ENCODE measurements at places on chromosomes 4 and X. TPM values are rescaled to one million over a fixed set of nuclear protein-coding genes. Genes with fewer than 3 reads are reported as not detected.
A peak's percentile ranks its signal among the peaks of the same experiment; 100 is the strongest.

Gene HMX1
- total RNA-seq, result 7.5 TPM

DNA sequence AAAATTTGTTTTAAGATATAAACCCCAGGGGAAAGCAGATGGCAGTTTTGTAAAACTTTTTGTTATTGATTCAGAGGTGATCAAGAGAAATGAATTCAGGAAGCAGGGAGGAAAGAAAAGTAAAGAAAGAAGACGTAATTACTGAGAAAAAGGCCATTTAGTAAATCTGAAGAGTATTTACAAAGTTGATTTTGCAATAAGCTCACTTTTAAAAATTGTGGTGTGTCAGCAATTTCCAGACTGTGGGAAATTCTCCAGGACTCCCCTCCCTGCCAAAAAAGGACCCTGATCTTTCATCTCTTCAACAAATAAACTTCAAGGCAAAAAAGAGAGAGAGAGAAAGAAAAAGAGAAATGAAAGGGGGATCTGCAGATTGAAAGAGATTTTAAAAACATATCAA is 36.6 kb downstream of the PCYT1B start:
- DNase-seq, result no peak

Gene BST1
- total RNA-seq, result 3.3 TPM

DNA sequence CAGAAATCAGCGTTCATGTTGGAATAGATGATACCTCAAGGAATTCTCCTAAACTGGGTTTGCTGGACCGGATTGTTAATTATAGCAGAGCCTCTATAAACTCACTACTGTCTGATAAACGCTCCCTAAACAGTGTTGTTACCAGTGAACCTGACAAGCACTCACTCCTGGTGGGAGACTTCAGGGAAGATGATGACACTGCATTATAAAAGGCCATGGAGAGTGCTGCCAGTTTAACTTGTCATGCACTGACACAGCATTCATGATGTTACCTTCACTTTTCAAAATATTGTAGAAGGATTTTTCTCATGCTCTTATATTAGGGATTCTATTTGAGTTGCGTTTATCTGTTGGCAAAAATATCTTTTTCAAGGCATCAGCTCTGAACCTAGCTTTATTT is 57.7 kb upstream of the PGK1 start:
- DNase-seq, result no peak

DNA sequence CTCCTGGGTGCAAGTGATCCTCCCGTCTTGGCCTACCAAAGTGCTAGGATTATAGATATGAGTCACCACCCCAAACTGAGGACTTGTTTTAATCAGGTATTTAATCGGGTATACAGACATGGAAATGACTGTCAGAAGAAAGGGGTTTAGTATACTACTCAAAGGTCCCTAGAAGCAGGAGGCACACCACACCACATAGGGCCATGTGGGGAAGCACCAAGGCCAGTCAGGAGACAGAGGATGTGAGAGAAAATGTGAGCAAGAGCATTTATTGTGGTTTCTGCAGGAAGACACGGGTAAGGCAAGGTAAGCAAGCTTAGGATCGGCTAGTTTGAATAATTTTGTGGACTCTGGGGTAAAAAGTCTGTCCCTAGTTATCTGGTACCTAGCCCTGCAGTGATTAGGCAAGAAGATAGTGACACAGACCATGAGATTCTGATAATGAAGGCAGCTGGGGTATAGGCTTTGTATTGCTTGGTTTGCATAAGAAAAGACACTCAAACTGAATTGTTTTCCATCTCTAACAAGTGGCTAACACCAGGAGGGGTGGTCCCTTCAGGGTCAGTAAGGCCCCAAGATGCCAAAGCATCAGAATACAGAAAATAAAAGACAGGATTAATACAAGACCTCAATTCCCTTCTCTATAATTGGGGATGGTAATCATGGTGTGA is 408.8 kb upstream of the F9 start:
- no peak for DNase-seq

- no peak for DNase-seq
Measured at GRCh38 chrX:136754651-136755050, 26.1 kb downstream of the ARHGEF6 start.

GRCh38 chrX:662126-662525 is 31.5 kb downstream of the SHOX start:
- DNase-seq, result no peak

Gene MAGEA2B
- total RNA-seq, result not detected

GRCh38 chr4:86960557-86960961 is 25.7 kb downstream of the AFF1 start:
- no peak for DNase-seq

- no peak for DNase-seq
Measured at GRCh38 chrX:46209768-46210167, 335.5 kb downstream of the ZNF674 start.

Gene PCSK1N
- total RNA-seq, result 0.72 TPM

- DNase-seq, result peak; percentile 24
Measured at GRCh38 chrX:40174854-40175510, 77.2 kb upstream of the BCOR start.

DNA sequence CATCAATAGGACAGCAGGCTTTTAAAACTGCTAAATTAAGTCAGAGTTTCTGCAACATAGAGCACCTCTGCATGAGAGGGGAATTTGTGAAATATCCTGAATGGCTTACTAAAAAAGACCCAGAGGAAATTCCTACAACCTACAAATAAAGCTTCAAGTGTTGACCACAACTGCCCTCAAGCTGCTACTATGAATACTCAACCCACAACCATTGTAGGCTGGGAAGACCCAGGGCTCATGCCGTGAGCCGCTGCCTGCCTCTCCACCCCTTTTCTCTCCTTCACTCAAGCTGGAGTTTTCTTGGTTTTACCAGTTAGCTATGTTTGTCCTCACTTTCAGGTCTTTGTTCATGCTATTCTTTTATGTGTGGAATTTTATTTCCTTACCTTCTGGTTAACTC is 151.6 kb downstream of the EMCN start:
- no peak for DNase-seq

- DNase-seq, result no peak
Measured at GRCh38 chrX:69032601-69033000, 132.7 kb downstream of the PJA1 start.

DNA sequence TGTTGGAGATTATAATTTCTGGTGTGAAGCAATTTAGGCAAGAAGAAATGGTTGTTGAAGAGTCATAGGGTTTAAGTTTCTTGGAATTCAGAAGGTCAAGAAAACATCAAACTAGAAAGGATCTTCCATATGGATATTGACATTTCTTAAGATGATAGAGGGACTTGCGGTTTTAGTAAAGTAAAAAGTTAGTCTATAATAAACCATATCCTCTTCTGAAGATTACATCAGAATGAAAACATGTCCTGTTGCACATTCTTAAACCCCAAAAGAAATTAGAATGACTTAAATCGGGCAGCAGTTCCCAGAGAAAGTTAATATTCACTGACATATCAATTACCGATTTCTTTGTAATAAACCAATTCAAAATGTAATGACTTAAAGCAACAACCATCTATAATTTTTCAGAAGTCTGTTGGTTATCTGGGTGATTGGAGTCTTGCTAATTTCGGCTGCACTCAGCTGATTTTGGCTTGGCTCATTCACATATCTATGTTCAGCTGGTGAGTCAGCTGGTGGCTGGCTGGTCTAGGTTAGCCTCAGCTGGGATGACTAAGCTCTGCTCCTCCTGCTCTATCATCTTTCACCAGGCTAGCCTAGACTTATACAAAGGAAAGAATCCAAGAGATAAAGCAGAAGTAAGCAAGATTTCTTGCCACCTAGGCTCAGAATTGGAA is 24.4 kb upstream of the DYNLT3 start:
- DNase-seq, result peak; percentile 78
